ENCODE measurements at places on chromosomes 16 and 17. TPM values are rescaled to one million over a fixed set of nuclear protein-coding genes. Genes with fewer than 3 reads are reported as not detected.

- no peak for DNase-seq
Measured at GRCh38 chr17:34756637-34757021, 177.2 kb downstream of the TMEM132E start.

Gene PSKH1
- total RNA-seq, result 17.2 TPM

GRCh38 chr17:79164913-79165695 lies 90.5 kb downstream of the ENGASE start:
- no peak for DNase-seq

- no peak for DNase-seq
Measured at GRCh38 chr17:65055280-65055707, 1.2 kb downstream of the GNA13 start.

DNA sequence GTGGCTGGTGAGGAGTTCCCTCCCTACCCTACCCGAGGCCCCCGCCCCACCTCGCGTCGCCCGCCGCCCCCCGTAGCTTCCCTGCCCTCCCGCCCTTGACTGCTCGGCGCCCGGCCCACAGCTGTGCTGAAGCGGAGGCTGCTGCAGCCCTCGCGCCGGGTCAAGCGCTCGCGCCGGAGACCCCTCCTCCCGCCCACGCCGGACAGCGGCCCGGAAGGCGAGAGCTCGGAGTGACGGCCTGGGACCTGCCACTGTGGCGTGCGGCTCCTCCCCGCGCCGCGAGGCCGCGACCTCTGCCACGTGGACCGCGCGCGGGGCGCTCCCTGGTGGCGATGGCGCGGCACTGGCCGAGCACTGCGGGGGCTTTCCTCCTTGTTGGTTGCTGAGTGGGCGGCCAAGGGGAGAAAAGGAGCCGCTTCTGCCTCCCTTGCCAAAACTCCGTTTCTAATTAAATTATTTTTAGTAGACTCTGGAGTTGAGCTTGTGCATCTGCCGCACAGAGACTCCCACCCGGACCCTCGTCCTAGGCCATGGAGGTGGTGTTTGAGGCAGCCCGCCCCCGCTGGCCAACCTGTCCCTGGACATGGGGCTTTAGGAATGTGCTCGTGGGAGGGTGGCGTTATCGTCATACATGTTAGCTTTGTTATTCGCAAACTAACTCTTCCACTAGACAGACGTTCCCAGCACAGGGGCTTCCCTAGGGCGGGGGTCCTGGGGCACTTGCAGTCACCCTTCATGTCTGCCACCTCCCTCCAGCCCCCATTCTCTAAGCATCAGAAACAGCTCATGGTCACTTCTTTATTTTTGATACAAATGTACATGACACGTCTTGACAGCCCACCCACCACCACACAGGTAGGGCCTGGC lies 4.4 kb downstream of the TP53I13 start:
- DNase-seq, result no peak

- no peak for DNase-seq
Measured at GRCh38 chr17:62906881-62907280, 59.2 kb upstream of the TANC2 start.

Gene ACE
- 0.46 TPM for total RNA-seq

- no peak for DNase-seq
Measured at GRCh38 chr17:15145621-15146020, 119.5 kb downstream of the PMP22 start.

DNA sequence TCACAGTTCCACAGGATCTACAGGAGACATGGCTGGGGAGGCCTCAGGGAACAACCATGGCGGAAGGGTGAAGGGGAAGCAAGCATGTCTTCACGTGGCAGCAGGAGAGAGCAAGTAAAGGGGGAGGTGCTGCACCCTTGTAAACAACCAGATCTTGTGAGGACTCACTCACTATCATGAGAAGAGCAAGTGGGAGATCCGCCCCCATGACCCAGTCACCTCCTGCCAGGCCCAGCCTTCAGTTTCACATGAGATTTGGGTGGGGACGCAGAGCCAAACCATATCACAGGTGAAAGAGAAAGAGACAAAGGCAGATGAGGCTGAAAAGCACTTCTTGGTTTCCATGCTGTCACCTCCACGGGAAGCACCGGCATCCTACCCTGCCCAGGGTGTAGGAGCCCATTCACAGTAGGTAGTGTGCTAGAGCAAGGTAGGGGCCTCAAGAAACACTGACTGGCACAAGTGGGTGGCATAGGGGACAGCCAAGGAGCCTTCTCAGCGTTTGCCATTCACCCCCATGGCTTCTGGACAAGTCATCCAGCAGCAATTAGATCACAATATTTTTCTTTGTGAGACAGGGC lies 6.6 kb downstream of the NARF start:
- DNase-seq, result no peak
